ENCODE measurements at places on chromosomes 4 and X.

DNA sequence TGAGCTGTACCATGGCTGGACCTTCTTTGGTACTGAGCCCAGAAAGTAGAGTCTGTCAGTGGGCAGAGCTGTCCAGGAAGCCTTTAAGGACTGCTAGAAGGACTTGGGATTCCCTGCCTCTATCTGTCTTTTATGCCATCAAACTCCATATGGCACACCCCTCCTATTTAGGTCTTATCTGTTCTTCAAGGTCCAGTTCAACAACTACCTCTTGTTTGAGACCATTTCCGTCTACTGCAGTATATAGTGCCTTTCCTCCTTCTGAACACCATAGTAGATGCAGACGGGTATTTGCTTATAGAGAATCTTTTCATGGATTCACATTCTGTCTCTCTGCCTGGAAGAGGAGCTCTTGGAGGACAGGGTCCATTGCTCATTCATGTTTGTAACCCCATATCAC, 146.1 kb upstream of the IL1RAPL2 start:
- DNase-seq = no peak

GRCh38 chr4:88696630-88697029, 999 bp downstream of the NAP1L5 start:
- no peak for DNase-seq

- DNase-seq = no peak
Measured at GRCh38 chrX:40922307-40922706, 162.9 kb upstream of the USP9X start.

GRCh38 chr4:124955476-124955875, 242.9 kb upstream of the ANKRD50 start:
- no peak for DNase-seq

DNA sequence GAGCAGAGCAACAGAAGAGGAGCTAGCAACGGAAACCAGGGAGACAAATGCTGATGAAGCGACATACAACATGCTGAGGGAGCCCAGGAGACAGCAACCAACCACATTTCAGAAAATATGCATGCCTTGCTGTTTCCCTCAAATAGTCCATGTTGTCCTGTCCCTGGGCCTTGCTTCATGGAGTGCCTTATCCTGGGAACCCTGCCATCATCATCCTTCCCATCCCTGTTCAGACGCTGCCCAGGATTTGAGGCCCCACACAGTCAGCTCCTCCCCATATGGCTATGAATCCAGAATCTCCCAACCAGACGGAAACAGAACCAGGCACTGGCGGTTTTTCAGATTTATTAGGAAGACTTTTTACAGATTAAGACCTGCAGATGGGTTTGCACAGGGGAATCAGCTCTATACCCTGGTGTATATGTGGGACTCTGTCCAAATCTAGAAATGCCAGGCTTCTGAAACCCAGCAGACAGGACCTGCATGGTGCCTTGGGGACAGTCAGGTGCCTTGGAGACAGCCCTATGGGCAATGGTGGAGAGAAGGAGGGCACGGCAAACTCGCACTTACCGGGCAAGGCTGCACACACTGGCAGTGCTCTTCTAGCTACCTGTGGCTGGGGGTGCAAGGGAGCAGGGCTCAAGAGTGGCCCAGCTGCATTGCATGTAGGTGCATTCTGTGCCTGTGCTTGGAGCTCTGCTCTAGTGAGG, 199.7 kb upstream of the MAMLD1 start:
- DNase-seq = no peak

GRCh38 chrX:125205918-125206665, 113.6 kb upstream of the TEX13C start:
- no peak for DNase-seq

DNA sequence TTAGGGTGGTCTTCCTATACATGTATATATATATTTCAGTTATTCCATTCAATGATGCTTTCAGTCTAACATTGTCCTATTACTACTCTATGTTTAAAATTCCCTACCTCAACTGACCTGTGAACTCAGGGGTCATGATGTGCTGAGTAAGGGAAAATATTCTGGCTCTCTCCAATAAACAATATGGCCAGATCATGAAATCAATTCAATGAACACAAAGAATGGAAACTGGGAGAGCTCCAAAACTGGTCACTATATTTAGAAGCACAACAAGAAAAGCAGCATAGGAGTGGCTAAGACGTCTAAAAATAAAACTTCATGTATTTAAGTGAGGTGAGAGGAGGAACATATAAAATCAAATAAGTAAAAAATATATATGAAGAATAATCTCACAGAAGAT, 304.5 kb downstream of the PPP3CA start:
- DNase-seq = no peak

DNA sequence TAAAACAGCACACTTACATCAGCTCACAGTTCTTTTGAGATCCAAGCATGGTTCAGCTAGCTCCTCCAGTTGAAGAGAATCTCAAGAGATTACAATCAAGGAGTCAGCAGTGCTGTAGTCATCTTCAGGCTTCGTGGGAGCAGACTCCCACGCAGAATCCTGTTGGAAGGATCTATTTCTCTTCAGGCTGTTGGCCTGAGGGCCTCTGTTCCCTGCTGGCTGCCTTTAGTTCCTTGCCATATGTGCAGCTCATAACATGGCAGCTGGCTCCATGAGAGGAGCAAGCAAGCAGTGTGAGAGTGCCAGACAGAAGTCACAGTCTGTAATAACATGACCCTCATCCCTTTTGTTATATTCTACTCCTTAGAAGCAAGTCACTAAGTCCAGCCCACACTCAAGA, 168.6 kb downstream of the COX18 start:
- DNase-seq = no peak

DNA sequence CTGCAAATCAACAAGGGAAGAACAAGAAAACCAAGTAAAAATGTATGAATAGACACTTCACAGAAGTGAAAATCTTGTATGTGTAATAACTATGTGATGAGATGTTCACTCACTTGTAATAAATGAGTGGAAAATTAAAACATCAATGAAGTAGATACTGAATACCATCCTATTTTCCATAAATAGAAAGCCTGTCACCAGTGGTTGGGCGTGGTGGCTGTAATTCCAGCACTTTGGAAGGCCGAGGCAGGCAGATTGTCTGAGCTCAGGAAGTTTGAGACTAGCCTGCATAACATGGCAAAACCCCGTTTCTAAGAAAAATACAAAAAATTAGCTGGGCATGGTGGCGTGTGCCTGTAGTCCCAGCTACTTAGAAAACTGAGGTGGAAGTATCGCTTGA, 53.5 kb upstream of the SOD3 start:
- no peak for DNase-seq

GRCh38 chrX:103063191-103063845, 653 bp downstream of the BEX1 start:
- peak; percentile 36 for DNase-seq

DNA sequence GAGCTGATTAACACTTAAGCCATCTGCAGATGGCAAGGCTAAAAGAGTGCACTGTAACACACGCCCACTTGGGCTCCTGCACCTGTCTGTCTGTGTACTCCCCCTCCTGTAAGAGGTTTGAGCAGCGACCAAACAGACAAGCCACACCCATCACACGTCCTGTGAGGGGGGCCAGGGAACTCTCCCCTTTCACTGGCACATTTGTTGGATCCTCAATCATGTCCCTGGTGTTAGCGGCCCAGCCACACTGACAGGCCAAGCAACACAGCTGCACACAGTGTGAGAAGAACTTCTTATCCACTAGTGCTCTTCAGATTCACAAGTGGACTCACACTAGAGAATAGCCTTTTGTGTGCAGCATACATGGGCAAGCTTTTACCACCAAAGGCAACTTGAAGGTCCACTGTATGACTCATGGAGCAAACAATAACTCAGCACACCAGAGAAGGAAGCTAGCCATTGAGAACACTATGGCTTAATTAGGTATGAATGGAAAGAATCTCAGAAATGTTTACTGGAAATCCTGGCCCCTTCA, 29.1 kb upstream of the UTP14A start:
- DNase-seq = no peak

- no peak for DNase-seq
Measured at GRCh38 chr4:8364141-8364540, 76.4 kb downstream of the ACOX3 start.

GRCh38 chrX:1378306-1378759, 13.6 kb downstream of the SLC25A6 start:
- no peak for DNase-seq

DNA sequence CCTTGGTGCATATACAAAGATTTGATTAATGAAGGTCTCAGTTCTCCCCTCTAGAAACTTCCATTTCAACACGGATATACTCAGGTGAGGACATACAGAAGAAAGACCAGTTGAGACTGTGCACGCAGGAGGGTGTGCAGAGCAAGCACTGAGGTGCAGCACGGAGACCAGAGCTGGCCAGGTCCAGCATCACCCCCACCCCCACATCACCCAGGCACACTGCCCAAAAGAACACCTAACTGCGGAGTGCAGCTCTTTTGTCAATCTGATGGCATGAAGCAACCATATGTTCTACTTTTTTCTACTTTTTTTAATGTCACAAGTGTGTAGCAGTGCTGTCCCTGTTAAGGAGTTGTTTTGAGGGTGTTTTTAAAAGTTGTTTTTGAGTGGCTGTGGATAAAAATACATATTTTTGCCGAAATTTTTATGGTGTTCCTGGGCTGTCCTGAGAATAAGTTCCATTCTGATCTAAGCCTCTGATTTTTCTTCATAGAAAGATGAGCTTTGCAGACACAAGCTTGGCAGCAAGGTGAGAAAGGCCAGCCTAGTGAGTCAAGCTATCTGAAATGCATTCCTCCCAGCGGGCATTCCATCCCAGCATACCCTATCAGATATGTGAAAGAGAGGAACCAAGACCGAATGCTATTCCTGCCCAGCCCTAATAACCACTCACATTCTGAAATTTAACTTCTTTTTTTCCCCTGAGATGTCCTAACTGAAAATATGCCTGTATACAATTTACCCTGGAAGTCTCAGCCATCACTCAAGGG, 173.7 kb downstream of the PTTG2 start:
- DNase-seq = no peak

GRCh38 chrX:46653482-46653881, 79.9 kb downstream of the CHST7 start:
- no peak for DNase-seq

- DNase-seq = no peak
Measured at GRCh38 chrX:63754136-63754859, 30.7 kb downstream of the ARHGEF9 start.

DNA sequence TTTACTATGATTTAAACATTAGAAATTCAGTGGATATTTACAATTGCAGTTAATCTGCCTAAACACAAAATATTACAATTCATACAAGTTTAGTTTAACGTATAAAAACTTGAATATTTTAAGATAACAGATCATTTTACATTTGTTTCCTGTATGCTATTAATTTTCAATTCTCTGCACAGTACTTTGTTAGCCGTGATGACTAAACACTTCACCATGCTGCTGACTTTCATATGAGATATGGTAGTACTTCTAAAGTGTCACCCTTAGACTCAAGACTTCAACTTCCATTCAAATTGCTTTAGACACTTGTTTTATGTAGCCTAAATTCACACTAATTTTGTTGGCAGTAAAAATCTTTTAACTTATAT, 1646.4 kb upstream of the ADGRL3 start:
- no peak for DNase-seq
